ENCODE measurements at places on chromosomes 11 and 22.

GRCh38 chr11:119194811-119195440, 9.7 kb downstream of the NHERF4 start:
- no peak for DNase-seq

- no peak for DNase-seq
Observed at GRCh38 chr11:26579683-26580082, 7.6 kb upstream of the MUC15 start.

DNA sequence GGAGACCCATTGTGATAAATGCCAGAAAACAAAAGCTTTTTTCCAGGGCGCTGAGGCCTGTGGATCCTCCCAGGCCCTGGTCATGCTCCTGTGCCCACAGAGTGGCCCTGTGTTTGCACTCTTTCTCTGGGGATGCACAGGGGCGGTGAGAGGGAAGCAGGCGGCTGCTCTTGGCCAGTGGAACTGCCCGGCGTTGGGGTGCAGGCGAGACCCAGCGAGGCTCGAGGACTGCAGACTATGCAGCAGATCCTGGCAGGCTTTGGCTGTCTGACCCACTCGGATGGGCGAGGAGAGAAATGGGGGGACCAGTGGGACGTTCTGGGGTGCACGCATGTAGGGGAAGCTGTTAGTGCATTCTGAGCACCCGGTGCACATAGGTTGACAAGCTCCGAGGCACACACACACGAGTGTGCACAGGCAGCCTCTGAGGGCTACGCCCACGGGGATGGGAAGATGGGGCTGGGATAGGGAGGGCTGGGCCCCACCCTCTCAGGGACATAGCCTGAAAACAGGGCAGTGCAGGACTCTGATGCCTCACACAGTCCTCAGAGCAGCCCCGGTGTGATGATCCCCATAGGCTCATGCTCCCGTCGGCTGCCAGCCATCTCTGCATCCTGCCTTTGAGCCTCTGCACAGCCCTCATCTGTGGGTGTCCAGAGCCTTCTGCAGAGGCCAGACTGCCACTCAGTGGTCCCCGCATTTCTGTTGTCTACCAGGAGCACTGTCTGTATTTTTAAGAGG, 1233.5 kb downstream of the BRD1 start:
- DNase-seq, result no peak

DNA sequence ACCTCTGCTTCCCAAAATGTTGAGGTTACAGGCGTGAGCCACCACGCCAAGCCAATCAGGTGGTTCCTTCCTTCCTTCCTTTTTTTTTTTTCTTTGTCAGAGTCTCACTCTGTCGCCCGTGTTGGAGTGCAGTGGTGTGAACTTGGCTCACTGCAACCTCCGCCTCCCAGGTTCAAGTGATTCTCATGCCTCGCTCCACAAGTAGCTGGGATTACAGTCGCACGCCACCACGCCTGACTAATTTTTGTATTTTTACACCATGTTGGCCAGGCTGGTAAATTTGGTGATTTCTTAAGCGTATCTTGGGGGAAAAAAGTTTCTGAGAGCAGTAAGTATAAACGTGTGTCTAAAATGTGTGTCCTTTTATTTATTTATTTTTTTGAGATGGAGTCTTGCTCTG, 18.2 kb upstream of the SPINDOC start:
- no peak for DNase-seq

DNA sequence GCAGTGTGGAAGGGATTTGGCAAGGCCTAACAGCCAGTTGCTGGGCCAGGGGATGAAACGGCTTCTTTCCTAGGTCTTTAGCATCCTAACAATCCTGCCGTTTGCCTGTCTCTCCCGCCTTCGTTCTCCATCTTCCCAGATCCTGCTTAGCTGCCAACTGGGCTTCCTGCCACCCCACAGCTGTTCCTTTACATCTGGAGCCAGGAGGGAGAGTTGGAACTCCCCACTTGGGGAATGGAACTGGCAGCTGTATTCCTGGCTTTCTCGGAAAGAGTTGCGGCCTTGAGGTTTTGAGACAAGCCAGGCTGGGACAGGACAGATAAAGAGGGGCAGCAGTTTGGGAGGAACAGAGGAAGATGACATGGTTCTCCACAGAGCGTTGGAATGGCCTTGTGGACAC, 59.6 kb downstream of the ST3GAL4 start:
- DNase-seq, result no peak

DNA sequence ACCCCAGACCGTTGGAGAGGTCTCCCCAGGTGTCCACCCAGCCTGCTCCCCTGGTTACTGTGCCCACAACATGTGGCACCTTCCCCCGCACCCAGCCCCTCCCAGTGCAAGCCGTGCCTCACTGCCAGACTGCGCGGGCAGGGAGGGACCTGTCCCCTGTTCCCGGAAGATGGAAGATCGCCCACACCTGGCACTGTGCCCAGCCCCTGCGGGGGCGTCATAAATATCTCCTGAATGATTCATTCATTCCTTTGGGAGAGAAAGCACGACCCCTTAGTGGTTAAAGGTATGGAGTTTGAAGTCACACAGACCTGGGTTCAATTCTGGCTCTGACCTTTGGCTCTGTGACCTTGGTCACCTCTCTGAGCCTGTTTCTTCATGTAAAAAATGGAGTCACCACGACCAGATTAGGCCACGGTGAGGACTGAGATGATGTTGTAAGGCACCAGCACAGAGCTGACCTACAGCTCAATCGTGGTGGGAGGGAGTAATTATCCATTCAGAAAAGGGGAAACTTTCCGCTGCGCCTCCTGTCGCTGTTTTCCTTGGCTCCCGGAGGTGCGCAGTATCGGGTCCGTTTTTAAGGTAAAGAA, 497 bp upstream of the SYT12 start:
- peak; percentile 52 for DNase-seq

DNA sequence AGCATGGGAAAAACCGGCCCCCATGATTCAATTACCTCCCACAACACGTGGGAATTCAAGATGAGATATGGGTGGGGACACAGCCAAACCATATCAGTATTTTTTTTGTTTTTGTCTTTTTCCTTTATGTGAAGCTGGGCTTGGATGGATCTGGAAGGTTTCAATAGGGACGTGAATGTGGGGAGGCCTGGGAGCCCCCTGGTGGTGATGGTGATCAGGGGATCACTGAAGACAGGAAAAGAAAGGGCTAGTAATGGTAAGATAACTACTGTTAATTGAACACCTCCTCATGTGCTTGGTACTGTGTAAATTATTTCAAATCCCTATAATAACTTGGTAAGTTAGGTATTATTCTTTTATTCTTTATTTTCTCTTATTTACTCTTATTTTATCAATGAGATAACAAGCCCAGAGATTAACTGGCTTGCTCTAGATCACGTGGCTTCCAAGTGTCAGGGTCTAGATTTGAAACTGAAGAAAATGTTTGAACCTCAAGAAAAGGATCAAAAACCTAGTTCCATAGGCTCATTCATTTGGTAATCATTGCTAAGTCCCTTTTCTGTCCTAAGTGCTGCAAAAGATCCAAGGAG, 364.2 kb downstream of the TENM4 start:
- DNase-seq, result peak; percentile 29

GRCh38 chr11:35804451-35805040, 139.3 kb upstream of the LDLRAD3 start:
- DNase-seq, result no peak

DNA sequence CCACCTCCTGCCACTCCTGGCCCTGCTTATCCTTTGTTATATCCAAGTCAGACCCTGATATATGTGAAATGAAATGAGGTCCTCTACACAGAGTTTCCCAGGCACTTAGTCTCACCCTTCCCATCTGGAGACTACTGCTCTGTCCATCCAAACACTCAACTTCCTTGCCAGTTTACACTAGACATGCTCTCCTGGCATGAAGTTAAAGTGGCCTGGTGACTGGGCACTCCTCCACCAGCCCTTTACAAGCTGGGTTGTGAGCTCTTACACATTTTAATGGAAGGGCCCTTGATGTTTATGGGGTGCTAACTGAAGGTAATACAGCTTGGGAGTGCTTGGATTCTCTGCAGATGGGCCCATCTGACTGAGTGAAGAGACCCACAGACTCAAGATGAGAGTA, 216.1 kb upstream of the NARS2 start:
- DNase-seq, result no peak

DNA sequence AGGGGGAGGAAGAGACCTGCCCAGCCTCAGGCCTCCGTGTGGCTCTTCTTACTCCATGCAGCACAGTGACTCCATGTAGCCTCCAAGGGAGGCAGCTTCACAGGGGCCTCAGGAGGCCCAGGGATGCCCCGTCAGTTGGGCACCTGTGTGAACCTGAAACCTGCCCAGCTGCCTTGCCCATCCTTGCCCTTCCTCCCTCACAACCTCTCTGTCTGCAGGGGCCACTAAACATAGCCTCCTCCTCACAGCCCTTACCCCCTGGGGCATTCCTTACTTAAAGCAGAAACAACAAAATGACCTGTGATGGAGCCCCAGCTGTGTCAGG, 7.1 kb downstream of the LRRC32 start:
- DNase-seq, result no peak

DNA sequence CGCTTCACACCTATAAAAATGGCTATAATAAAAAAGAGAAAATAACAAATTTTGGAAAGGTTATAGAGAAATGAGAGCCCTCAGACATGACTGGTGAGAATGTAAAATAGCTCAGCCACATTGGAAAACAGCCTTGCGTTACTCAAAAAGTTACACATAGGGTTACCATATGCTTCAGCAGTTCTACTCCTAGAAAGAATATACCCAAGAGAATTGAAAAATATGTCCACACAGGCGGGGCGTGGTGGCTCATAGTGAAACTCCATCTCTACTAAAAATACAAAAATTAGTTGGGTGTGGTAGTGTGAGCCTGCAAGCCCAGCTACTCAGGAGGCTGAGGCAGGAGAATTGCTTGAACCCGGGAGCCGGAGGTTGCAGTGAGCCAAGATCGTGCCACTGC, 7.6 kb upstream of the JHY start:
- DNase-seq, result no peak

DNA sequence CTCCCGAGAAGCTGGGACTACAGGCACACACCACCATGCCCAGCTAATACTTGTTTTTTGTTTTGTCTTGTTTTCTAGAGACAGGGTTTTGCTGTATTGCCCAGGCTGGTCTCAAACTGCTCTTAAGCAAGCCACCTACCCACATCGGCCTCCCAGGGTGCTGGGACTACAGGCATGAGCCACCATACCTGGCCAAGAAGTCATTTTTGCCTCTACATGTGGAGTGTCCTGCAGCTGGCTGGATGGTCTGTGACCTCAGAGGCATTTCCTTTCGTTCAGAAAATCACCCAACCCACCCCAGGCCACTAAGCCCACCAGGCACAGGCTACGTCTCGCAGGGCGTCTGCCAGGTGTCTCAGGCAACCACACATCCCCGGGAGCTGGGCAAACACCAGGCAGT, 12.8 kb downstream of the SHANK2 start:
- no peak for DNase-seq

GRCh38 chr11:108343714-108344113, 120.8 kb downstream of the ATM start:
- no peak for DNase-seq

- no peak for DNase-seq
Observed at GRCh38 chr11:32888805-32889204, 3.8 kb upstream of the QSER1 start.

GRCh38 chr11:47147250-47147649, 29.4 kb downstream of the ARFGAP2 start:
- no peak for DNase-seq

DNA sequence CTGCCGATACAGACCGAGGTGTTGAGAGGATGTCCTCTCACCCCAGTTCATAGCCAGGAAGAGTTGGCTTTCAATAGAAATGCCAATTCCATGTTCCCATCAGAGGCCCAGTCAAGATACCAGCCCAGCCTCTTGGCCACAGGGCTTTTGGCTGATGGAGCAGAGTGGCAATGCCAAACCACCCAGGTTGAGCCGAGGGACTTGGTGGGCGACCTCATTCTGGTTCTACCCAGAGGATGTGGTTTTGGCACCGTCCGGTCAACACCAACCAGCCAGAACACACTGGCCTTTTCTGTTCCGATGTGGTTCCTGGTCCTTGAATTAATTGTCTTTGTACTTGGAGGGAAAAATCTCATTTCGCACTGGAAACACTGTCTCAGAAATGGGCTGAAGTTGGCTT, 60.5 kb downstream of the COMMD9 start:
- DNase-seq, result no peak

DNA sequence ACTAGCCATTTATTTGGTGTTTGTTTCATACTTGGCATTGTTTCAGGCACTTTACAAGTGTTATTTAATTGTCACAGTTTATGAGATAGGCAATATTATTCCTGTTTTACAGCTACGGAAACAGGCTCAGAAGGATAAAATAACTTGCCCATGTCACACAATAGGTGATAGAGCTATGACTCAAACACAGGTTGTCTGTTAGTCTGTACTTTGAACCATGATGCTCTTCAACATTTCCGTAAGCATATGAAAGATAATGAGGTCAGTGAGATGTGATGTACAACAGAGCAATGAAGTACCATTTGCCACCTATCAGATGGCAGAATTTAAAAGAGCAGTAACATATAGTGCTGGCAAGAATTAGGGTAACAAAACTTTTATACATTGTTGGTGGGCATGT, 15.3 kb downstream of the TUG1 start:
- no peak for DNase-seq

- DNase-seq, result no peak
Observed at GRCh38 chr11:62556875-62557631, 10.4 kb upstream of the AHNAK start.

DNA sequence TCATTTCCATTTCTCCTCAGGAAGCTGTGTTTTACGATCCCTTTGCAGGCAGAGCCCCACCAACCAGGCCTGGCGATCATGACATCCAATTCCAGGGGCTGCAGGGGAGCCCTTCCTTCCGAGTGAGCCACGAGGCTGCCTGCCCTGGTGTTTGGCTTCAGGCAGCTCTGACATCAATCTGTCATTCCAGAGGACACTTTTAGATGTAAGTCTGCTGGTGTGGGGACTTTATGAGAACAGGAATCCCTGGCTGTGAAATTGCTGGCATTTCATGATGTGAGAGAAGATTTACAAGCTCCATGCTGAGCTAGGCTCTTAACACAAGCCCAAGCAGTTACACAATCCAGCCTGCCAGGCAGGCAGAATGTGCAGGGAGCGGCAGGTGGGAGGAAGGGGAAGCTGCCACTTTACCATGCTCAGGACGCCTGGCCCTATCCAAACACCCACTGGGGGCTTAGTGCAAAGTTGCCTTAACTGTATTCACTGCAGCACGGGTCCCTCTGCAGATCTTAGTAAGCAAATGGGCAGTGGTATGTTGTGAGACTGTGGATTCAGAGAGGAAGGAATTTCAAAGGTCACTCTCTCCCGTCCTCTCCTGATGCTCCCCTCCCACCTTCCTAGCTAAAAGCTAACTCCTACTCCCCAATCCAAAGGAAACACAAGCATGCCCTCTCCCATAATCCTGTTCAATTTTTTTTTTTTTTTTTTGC, 43.4 kb upstream of the MICAL2 start:
- DNase-seq, result no peak

DNA sequence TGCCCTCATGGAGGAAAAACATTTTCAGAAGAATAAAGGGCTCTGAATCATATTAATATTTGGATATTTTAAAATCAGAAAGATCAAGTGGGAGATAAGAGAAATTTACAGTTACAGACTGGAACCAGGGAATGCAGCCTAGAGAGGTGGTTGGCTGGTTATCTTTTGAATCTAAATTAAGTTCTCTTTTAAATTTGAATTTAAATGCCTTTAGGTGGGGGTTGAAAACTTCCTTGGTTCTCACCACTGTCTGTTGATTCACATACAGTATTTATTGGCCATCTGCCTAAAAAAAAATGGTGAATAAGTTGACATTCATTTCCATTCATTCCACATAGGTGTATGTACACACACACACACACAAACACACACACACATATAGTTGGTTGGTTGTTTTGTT, 35.7 kb upstream of the PTPRJ start:
- no peak for DNase-seq

- no peak for DNase-seq
Observed at GRCh38 chr11:104476898-104477297, 313.0 kb upstream of the PDGFD start.

All from NCI-H1105 treated with DMSO at 0.1 percent for 48 hours (cell line).